ENCODE measurements at places on chromosomes 16 and 17.

GRCh38 chr17:3904501-3904900 is 11.6 kb upstream of the CAMKK1 start:
- no peak for DNase-seq

GRCh38 chr17:77563439-77564102 is 394.9 kb upstream of the TNRC6C start:
- DNase-seq: no peak

- DNase-seq: no peak
These were observed 822 bp upstream of the ADAM11 start for GRCh38 chr17:44757918-44758413.

- no peak for DNase-seq
These were observed 4.7 kb upstream of the TPPP3 start for GRCh38 chr16:67397812-67398545.

DNA sequence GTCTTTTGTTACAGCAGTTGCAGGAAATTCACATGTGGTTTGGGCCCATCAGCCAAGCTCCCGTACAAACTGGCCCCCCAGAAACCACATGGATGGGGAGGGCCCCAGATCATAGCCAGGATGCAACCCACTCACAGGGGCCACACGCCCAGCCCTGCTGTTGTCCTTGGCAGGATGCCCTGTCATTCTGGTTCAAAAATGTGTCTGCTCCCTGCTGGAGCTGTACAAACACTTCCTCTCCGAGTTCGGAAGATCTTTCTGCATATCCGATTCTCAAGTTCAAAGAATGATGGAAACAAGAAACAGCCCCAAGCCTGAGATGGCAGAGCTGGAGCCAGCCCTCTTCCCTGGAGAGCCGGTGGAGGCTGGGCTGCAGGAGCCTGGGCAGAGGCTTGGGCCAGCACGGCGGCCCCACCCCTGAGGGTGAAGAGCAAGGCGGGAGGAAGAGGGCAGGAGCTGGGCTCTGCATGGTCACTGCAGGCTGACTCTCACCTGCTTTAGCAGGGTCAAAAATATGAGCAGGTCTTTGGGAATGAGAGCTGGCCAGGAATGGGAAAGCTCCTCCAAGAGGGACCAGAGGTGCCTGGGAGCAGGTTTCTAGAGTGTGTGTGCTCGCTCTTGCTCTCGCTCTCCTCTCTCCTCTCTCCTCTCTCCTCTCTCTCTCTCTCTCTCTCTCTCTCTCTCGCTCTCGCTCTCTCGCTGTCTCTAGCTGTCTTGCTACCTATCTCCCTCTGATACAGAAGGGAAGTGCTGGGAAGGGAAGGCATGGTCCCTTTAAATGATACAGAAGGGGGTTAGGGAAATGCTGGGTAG is 34.7 kb upstream of the ENPP7 start:
- DNase-seq: no peak

- DNase-seq: no peak
These were observed 1.3 kb downstream of the NQO1 start for GRCh38 chr16:69724981-69725479.

DNA sequence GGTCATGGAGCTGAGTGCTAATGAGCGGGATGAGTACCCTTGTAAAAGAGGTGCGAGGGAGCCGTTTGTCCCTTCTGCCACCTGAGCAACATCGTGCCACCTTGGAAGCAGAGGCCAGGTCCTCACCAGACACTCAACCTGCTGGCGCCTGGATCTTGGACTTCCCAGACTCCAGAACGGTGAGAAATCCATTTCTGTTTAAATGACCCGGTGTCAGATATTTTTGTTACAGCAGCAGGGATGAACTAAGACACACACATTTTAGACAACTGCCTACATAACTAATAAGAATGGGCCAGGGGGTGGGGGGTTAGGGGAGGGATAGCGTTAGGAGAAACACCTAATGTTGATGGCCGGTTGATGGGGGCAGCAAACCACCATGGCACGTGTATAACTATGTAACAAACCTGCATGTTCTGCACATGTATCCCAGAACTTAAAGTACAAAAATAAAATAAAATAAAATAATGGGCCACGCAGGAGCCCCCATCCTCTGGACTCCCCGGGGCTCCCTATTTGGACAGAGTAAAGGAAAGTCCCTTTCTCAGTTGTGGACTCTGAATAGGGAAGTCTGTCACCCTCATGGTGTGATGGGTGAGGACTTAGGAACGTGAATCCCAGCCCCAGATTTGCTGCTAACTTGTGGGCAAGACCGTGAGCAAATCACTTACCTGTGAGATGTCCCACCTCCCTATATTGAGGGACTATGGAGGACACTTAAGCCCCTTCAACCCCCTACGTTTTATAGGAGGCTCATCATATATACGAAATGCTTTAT is 60.6 kb upstream of the DNAH17 start:
- no peak for DNase-seq

- DNase-seq: no peak
These were observed 123.3 kb downstream of the AXIN2 start for GRCh38 chr17:65438173-65438572.

- peak; percentile 45 for DNase-seq
These were observed 19.5 kb downstream of the CD7 start for GRCh38 chr17:82297714-82298537.

DNA sequence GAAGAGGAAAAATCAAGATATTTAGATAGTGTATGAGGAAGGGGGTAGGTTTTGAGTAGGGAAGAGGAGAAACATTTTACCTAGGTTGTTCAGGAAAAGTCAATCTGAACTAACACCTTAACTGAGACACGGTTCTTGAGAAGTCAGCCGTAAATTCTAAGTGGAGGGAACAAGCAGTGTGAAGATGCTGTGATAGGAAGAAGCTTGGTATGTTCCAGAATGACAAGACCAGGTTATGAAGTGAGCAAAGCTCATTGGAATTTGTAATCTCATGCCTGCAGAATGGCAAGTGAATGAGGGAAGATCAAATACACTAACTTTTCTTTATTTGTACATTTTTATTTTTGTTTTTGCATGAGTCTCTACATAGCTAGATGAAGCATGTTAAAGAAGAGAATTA is 307.6 kb downstream of the ZFHX3 start:
- DNase-seq: no peak

- DNase-seq: no peak
These were observed 1.2 kb upstream of the SLC13A5 start for GRCh38 chr17:6714315-6714874.

- DNase-seq: no peak
These were observed 919.1 kb upstream of the EEF2KMT start for GRCh38 chr16:6016530-6017184.

- no peak for DNase-seq
These were observed 118.5 kb downstream of the CEP112 start for GRCh38 chr17:66073384-66073783.

DNA sequence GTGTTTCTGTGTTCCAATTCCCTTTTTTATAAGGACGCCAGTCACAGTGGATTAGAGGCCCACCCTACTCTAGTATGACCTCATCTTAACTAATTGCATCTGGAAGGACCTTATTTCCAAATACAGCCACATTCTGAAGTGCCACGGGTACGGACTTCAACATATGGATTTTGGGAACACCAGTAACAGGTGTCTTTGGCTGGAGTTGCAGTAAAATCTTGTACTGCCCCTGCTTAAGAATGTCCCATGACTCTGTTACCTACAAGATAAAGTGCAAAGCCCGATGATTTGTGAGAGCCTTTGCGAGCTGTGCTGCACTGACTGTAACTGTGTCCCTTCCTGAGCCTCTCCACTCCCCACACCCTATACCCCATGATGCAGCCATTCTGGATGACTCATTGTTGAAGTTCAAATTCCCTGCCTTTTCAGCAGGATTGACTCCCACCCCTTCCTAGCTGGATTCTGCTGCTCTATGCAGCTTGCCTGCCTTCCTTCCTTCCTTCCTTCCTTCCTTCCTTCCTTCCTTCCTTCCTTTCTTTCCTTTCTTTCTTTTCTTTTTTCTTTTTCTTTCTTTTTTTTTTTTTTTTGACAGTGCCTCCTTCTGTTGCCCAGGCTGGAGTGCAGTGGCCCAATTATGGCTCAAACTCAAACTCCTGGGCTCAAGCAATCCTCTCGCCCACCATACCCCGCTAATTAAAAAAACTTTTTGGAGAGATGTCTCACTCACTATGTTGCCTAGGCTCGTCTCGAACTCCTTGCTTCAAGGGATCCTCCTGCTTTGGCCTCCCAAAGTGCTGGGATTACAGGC is 2.1 kb downstream of the HCRT start:
- peak; percentile 58 for DNase-seq

DNA sequence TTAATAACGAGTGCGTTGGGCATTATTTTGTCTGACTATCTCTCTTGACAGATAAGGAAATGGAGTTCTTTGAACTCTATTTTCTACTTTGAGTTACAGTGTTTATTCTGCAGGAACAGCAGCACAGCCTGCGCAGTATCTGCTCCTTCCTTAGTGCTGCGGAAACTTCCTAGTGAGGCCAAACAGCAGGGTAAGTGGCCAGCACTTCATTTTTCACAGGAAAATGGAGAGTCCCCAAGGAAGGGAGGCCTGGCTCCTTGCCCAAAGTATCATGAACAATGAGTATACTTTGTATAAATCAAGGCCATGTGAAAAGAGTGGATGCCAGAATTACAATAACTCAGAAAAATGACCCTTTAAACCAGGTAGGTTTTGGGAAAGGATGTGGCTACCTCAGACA is 140.6 kb downstream of the VPS53 start:
- no peak for DNase-seq
